ENCODE measurements at places on chromosomes 2 and 18.

- no peak for DNase-seq
Observed at GRCh38 chr2:200253639-200254038, 52.9 kb upstream of the SPATS2L start.

DNA sequence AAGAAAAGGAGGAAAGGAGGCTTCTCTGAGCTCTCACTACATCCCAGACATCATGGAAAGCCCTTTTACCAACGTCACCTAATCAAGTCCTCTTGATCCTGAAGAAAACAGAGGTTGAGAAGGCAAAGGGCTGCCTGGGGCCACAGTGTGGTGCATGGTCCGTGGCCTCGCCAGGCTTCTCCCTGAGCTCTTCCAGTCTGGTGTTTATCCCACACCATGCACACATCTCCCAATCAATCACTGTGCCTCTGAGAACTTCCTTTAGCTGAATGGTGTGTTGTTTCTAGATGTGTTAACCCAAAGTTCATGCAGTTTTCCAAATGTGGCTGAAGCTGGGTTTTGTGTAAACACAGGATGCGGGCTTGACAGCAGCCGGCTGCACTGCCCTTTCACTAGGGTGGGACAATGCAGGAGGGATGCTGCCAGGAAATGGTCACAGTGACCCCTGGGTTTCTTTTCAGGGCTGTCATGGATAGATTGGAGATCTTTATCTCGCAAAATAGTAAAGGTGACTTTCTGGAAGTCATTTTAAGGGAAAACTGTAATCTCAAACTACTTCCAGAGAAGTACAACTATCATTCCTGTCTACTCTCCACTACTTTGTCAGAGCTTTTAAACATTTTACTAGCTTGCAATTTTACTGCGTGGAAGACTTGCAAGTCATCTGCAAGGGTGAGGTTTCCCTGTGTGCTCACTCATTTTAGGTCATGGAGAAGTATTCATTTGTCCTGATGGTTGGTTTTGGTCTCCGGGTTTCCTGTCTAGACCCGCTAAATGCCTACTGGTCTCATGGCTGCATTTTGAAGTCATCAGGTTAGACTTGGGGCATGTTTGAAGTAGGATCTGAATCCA, 54.6 kb downstream of the IL1R2 start:
- DNase-seq = no peak

- DNase-seq = peak; percentile 24
Observed at GRCh38 chr2:1546023-1546591, 132.8 kb downstream of the TPO start.

GRCh38 chr2:220670511-220670910, 901.6 kb downstream of the EPHA4 start:
- no peak for DNase-seq

GRCh38 chr2:121803503-121803902, 48.1 kb downstream of the TSN start:
- DNase-seq = no peak

- DNase-seq = no peak
Observed at GRCh38 chr2:233829193-233830110, 24.9 kb downstream of the HJURP start.

Data from stimulated activated CD4-positive, alpha-beta T cell treated with anti-CD3 and anti-CD28 coated beads, Interleukin-1b, Interleukin-23, amount 100 ng/mL, for 48 hours (primary cell).